ENCODE measurements at places on chromosomes 5 and 9.

- DNase-seq, result no peak
These were observed 51.2 kb downstream of the STRBP start for GRCh38 chr9:123217128-123217654.

- no peak for DNase-seq
These were observed 36.2 kb downstream of the SLC36A1 start for GRCh38 chr5:151483647-151484046.

DNA sequence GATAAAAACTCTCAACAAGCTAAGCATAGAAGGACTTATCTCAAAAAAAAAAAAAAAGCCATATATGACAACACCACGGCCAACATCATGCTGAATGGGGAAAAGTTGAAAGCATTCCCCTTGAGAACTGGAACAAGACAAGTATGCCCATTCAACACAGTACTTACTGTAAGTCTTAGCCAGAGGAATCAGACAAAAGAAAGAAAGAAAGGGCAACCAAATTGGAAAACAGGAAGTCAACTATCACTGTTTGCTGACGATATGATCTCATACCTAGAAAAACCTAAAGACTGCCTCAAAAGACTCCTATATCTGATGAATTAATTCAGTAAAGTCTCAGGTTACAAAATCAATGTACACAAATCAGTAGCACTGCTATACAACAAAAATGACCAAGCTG is 24.6 kb upstream of the PTGER4 start:
- no peak for DNase-seq

- DNase-seq, result no peak
These were observed 222.2 kb downstream of the NDUFS4 start for GRCh38 chr5:53782620-53783019.

- DNase-seq, result no peak
These were observed 58.1 kb upstream of the HSPB3 start for GRCh38 chr5:54397420-54397819.

- DNase-seq, result no peak
These were observed 2.8 kb upstream of the RUSC2 start for GRCh38 chr9:35487081-35487480.

- no peak for DNase-seq
These were observed 64.6 kb downstream of the ENC1 start for GRCh38 chr5:74575741-74576538.

DNA sequence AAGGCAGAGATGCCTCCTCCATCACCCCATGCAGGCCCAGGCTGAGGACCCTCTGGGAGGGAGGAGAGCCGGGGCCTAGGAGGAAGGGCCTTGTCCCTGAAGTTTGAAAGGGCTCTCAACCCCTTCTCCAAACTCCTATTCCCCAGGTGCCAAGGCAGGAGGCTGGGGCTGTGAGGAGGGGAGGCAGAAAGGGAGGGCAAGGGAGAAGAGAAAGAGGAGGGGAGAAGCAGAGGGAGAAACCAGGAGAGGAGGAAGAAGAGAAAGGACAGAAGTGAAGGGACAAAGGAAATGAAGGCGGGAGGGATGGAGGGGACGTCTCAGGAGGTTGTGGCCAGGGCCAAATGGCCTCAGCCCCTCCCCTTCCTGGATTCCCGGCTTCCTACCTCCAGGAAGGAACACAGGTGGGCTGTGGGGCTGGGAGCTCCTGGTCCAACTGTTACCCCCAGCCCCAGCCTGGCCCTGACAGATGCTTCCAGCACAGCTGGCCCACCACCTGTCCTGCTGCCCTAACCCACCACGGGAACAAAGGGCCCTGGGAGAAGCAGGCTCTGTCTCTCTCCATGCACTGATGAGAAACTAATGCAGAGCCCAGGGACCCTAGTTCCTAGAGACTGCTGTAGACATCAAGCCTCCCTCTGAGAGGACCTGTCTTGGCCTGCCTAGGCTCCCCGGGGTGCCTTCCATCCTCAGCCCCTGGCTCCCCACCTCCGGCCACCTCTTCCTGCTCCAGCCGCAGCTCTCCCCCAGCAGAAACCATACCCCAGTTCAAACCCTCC is 3.5 kb downstream of the DBN1 start:
- no peak for DNase-seq

DNA sequence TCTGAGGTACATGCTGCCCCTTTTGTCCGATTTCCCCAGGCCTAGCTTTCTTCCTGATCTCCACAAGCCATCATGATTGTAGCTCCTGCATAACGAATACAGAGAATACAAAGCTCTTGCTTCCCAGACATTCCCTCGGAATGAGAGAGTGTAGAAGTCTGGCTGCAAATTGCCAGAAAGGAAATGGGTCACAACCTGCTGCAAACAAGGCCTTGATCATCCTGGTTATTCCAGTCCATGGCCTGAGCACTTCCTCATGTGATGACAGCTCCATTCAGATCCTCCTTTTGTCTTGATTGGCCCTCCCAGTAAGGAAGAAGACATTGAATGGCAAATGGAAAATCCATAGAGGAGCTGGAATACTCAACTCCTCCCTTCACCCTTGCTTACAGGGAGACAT is 136.0 kb upstream of the ADRA1B start:
- DNase-seq, result no peak

- DNase-seq, result no peak
These were observed 47.5 kb downstream of the STX17 start for GRCh38 chr9:99953861-99954507.

GRCh38 chr9:137349471-137350033 is 47.5 kb upstream of the NRARP start:
- no peak for DNase-seq

DNA sequence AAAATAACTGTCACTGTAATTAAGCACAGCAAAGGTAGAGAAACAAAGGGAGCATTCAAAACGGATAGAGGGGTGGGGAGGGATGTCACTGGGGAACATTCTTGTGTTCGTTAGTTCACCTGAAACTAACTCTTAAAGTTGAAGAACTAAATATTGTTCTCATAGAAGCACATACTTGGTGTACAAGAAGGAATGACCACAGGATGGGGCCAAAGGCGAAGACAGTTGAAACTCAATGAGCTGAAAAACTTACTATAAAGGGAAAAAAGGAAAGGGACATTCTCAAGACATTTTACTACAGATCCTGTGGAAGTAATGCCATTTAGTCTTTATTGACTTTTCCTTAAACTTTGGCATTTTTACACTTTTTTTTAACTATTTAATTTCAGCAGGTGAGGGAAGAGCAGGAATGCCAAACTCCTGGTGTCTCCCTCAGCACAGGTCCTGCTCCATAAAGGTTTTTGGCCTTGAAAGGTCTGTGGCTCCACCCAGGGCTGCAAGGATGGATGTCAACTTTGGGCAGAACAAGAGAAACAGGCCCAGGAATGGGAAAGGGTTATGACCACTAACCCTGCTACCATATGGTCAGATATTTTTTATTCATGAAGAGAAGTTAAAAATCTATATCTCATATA is 197.6 kb upstream of the RASA1 start:
- no peak for DNase-seq

DNA sequence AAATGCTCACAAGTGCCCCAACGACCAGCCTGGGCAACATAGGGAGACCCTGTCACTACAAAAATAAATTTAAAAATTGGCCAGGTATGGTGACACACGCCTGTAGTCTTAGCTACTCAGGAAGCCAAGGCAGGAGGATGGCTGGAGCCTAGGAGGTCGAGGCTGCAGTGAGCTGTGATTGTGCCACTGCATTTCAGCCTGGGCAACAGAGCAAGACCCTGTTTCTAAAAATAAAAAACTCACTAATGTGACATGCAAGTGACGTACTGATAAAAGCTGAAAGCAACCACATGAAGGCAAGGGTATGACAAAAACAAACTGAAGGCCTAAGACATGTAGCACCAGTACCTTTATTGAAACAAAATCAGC is 81.1 kb downstream of the TLE1 start:
- DNase-seq, result no peak

- no peak for DNase-seq
These were observed 114.1 kb downstream of the PCSK5 start for GRCh38 chr9:76004526-76004925.

DNA sequence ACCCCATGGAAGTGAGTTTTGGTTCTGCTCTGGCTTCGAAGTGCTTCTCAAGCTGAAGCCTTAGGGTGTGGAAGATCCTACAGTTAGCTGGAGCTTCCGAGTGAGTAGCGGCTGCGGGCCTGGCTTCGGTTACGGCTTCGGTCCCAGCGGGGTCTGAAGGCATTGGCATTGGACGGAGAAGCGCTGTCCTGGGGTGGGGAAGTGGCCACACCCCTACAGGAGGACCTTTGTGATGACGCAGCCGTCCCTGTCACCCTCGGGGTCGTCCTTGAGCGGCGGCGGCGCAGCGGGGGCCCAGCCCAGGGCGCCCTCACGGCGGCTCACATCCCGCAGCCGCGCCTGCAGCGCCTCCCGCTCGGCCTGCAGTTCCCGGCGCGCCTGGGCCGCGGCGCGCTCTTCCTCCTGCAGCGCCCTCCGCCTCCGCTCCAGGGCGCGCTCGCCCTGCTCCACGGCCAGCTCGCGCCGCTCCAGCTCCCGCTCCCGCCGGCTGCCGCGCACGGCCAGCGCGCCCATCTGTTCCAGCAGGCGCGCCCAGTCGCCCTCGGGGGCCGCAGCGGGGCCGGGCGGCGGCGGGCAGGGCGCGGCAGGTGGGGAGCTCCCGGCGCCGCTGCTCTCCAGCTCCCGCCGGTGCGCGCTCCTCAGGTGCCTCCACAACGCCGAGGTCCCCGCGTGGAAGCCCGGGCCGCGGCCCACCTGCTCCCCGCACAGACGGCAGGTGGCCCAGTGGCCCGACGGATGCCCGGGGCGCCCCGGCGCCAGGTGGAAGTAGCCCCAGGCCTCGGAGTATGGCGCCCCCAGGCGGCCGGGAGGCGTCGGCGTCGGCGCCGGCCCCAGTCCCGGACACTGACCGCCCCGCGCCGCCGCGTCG is 9.9 kb downstream of the ZBED3 start:
- DNase-seq, result peak; percentile 49

DNA sequence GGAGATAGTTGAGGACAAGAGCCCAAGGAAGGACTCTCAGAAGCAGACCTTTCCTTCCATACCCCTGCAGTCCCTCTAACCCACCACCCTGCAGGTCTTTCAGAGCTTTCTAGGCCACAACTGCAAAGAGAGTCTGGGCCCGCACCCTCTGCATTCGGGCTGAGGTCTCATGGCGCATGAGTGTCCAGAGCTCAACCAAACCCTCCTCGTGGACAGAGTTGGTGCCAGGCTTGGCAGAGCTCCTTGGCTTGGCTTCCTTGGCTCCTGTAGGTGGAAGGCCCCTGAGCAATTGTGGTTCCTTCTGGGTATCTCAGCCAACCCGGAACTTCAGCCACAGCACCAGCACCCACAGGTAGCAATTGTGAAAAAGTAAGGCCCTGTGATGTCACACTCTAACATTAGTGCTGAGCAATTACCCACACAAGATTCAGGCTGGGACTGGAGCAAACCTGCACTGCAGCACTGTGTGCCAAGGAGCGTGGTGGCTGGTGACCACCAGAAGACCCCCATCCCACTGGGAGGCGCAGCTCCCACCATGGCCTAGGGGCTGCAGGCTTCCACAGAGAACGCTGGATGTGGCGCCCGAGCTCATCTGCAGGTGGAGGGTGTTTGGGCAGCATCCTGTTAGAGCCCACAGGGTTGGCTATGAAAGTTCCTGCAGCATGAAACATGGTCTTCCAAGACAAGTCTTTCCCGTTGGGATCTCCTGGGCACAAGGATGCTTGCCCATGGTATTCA is 38.8 kb downstream of the FOXI1 start:
- no peak for DNase-seq

GRCh38 chr9:100913257-100913656 is 115.3 kb upstream of the PLPPR1 start:
- no peak for DNase-seq

- DNase-seq, result peak; percentile 5
These were observed at the start of gene NSG2 for GRCh38 chr5:174045470-174046025. TSS of gene NSG2 (plus strand) at chr5:174045706. CDS start at chr5:174046756, 1,050 bp downstream.

DNA sequence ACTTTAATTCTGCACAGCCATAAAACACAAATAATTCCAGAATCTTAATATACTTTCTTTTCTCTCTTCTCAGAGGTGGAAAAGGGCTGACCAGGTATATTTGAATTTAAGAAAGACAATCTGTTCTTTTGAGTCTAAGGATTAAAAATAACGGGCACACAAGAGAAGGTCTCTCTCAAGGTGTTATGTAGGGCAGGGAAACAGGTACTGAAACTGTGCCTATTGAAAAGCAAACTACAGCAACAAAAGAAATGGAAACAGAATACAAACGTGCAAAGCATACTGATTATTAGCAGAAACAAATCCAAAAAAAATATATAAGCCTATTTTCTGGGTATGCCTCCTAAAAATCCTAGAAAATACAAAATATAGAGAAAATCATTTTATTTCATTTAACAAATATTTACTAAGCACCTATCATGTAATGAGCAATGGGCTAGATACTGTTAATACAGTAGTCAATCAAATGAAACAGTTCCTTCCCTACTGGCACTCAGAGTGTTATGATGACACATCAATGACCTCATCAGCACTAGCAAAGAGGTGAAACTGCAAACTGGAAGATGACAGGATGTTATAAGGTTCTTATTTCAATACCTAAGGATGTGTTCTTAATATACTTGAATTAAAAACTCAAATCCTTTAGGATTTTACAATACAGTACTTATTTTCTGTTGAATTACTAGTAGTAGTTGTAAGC is 87.7 kb downstream of the AUH start:
- DNase-seq, result no peak

GRCh38 chr5:82493221-82493620 is 215.1 kb upstream of the RPS23 start:
- no peak for DNase-seq

DNA sequence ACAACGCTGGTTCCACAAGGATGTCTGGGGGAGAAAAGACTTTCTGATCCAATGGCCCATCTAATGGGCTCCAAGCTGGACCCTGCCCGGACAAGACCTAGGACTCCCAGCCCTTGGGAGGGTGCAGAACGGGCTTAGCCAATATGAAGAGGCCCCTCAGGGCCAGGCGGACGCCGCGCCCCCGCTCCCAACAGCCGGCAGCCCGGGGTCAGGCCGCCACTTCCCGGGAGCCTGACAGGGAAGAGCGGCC is 493 bp downstream of the P4HA2 start:
- no peak for DNase-seq

GRCh38 chr9:4837261-4838188 is 44.8 kb downstream of the RCL1 start:
- DNase-seq, result no peak

- no peak for DNase-seq
These were observed 754.3 kb downstream of the TLE4 start for GRCh38 chr9:80326105-80326504.
